ENCODE measurements at places on chromosomes 5 and 9. TPM values are rescaled to one million over a fixed set of nuclear protein-coding genes. Genes with fewer than 3 reads are reported as not detected.

Gene PIP5KL1
- 3.0 TPM for total RNA-seq

Gene HMHB1
- not detected for total RNA-seq

Gene LRRC70
- 9.6 TPM for total RNA-seq

Gene IL33
- total RNA-seq, result 138 TPM

Gene ACTBL2
- total RNA-seq, result not detected

Gene LVRN
- total RNA-seq, result 1.4 TPM

Gene FCHO2
- total RNA-seq, result 57.5 TPM

Gene MAP1B
- 754 TPM for total RNA-seq

Gene SNAPC4
- total RNA-seq, result 7.7 TPM
